ENCODE measurements at places on chromosomes 11 and 22.

DNA sequence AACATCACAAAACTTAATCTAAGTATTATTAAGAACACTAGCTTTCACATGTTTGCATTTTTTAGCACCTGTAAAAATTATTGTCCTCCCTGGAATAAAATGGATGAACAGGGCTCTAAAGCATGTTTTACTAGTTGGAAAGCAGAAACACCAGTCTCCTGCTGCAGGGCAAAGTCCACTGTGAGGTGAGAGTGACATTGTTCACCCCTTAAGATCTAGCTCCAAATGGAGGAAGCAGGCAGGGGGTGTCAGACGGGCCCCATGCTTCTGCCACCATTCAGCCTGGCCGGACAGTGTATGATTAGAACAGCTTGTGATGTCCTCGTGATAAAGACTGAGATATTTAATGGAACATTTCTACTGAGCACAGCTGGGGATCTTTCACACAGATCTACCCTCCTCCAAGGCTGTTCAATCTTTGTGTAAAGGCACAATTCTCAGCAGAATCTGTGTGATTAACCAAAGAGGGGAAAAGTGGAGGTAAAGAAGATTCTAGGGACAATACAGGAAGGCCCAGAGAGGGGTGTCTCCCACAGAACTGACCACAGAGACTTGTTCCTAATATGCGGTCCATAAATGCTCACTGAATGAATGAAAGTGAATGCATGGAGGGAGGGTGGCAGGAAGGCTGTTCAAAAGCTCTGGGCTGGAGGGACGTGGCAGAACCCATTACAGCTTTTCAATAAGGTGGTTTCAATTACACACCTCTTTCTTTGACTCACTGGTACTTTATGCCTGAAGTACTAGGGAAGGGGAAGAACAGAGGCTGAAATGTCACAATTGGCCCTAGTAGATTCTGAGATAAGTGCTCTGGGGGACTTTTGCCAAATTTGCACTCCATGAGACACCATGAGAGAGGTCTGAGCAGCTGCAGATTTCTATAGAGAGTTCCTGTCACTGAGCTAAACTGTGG is 239.1 kb upstream of the ARHGAP20 start:
- no peak for DNase-seq

GRCh38 chr11:99979042-99979441 is 708.0 kb upstream of the ARHGAP42 start:
- DNase-seq, result no peak

DNA sequence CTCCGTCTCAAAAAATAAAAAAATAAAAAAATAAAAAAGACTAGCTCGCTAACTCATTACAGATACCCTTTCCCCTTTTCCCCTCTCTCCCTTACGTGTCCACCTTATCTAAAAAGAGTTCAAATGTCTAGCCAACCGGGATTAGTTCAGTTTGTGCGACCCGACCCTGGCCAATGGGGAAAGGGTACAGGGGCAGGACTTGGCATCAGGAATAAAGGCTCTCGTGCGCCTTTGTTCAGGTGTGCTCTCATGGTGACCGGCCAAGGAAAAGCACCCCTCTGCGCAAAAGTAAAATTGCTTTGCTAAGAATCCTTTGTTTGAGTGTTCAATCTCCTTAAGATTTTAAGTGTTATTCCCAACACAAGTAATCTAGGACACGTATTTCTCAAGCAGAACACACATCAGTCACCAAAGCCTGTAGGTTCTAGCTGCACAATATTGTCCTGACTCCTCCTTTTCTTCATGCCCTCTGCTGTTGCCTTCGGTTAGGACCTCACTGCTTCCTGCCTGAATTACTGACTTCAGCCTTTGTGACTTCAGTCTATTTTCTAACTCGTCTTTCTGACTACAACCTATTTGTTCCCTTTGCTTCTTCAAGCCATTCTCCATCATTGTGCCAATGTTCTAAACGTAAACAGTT is 20.7 kb upstream of the CECR2 start:
- DNase-seq, result no peak

DNA sequence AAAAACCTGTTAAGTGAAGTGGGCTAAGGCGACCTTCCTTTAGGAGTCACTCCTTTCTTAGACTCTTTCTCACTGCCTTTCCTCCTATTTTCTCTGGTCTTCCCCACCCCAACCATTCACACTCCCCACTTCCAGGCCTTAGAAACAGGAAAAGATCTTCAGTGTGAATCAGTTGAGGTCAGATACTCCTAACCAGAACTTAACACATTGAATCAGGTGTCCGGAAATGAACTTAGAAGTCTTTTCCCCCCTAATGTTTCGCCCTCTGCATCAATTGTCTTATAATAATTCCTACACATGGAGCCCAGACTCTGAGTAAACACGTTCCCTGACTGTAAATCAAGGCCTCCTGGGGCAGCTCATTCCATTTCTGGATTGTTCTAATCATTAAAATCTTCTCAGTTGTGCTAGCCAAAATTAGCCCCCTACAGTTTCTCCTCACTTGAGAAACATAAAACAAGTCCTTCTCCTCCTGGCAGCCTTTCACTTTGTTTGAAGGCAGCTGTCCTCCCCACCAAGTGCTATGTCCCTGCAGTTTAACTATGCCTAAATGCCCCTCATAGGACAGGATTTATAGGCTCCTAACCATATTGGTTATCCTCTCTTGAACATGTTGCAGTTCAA is 32.7 kb upstream of the USP47 start:
- DNase-seq, result no peak

DNA sequence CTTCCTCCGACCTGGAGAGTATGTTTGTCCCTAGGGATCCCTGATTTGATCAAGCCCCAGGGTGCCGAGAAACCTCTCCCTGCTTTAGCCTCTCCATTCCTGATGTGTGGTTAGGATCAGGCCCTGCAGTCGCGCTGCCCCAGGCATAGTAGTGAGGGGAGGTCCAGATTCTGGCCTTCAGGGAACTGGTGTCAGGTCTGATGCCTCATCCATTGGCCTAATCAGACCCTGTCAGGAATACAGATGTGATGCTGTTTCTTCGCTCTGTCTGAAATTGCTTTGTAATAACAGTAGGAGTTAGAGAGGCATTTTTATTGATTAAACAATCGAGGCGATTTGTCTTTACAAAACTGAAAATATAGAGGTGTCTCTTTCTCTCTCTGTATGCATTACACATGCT is 75.2 kb downstream of the GRIK4 start:
- no peak for DNase-seq

- DNase-seq, result peak; percentile 87
These were observed 65.6 kb downstream of the CCDC81 start for GRCh38 chr11:86440305-86440716.

DNA sequence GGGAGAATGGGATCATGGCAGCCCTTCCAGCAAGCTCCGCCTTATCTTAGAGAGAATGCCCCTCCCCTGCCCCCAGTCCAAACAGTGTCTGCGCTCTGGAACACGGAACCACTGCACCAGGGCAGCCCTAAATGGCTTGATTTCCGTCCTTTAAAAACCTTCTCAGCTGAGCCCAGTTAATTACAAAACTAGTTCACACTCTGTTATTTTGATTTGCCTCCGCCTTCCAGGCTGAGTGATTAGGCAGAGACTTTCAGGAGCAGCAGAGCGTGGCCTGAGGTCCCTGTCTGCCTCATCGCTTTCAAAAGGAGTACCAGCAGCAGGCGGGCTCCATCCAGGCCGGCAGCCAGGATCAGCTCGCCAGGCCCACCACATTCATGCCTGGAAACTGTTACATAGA is 313.0 kb downstream of the BRD1 start:
- DNase-seq, result no peak

- DNase-seq, result no peak
These were observed 66.8 kb upstream of the GRK3 start for GRCh38 chr22:25497716-25498115.

- no peak for DNase-seq
These were observed 2.6 kb upstream of the B3GNT6 start for GRCh38 chr11:77031599-77031998.

GRCh38 chr11:68927280-68928135 is 23.8 kb downstream of the IGHMBP2 start:
- peak; percentile 25 for DNase-seq

GRCh38 chr11:43542750-43543712 is 137.5 kb upstream of the HSD17B12 start:
- no peak for DNase-seq

DNA sequence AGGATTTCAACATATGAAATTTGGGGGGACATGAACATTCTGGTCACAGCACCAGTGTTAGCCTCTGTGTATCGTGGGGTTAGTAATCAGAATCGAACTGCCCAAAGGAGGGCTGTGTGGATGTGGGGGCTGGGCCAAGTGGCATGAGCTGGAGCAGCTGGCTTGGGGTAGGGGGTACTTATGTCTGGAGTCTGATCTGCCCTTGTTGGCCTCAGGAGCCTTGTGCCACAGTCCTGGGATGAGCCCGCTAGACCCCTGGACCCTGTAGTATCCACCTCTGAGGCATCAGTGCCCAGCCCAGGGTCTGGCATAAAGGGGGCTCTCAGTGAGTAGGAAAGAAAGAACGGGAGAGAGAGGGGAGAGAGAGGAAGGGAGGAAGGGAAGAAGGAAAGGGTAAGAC is 67.3 kb downstream of the LRRC32 start:
- no peak for DNase-seq

- DNase-seq, result no peak
These were observed 76.8 kb upstream of the BDNF start for GRCh38 chr11:27777033-27777432.

GRCh38 chr22:41920271-41920976 is 5.5 kb upstream of the SHISA8 start:
- DNase-seq, result no peak

DNA sequence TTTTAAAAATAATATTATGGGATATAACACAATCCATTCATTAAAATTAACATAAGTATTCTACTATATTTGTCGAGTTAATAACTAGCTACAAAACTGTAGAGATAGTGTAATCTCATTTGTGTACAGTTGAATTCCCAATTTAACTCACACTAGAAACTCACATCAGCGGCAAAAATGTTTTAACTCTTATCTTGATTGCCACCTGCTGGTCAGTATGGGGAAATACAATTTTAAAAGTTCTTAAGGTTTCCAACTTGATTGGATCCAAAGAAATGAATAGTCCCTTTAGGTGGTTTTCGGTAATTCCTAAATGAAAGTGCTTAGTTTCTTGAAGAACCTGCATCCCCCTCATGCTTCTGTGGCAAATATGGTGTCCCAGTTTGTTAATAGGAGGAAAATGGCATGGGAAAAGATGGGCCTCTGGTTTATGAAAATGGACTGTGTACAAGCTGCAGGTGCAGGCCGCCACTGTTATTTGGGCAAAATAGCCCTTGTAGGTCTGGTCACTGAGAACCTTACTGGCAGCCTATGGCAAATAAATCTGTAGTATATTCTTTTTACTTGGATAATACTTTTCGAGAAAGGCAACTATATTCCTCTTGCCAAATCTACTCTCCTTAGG is 33.7 kb upstream of the SLC17A6 start:
- peak; percentile 21 for DNase-seq

- peak; percentile 16 for DNase-seq
These were observed 77.0 kb downstream of the RAB38 start for GRCh38 chr11:88098289-88098688.

- DNase-seq, result no peak
These were observed 21.3 kb upstream of the CWF19L2 start for GRCh38 chr11:107478922-107479321.

GRCh38 chr11:96783311-96783710 is 393.5 kb downstream of the JRKL start:
- DNase-seq, result no peak

- peak; percentile 13 for DNase-seq
These were observed 72.8 kb downstream of the FLI1 start for GRCh38 chr11:128766591-128767081.

- peak; percentile 16 for DNase-seq
These were observed 62.8 kb downstream of the DDX10 start for GRCh38 chr11:108727665-108728064.

DNA sequence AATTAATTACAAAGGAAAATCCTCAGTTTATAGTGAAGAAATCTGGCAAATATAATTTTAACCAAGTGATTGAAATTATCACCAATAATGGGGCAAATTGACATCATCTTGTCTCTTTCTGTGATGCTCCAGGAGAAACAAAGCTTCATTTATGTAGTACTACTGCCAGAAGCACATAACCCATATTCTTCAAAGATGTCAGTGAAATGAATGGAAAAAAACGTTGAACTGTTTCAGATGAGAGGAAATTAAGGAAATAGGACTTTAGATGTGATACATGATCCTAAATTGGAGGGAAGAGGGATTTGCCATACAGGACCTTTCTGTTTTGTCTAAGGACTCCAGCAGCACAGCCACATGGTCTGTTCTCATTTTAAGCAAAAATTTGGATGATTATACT is 57.6 kb downstream of the PPP6R3 start:
- no peak for DNase-seq

DNA sequence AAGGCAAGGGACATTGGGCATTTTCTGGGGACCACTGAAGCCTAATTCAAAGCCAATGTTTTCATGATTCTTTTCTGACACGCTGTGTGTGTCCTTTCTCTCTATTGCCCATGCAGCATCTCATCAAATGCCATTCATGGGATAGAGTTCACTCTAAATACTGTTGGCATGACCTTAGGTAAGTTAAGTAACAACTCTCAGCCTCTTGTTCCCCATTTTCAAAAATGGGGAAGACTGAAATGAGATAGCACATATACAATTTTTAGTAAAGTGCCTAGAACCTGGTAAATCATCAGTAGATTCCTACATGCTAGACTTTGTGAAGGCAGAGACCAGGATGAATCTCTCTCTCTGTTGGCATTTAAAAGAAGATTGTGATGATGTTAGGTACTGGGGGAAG is 12.7 kb upstream of the OR52K2 start:
- DNase-seq, result no peak
